ENCODE measurements at places on chromosomes 6 and 20. TPM values are rescaled to one million over a fixed set of nuclear protein-coding genes. Genes with fewer than 3 reads are reported as not detected.

SLC17A1 gene
- not detected for total RNA-seq

SAMD5 gene
- 3.3 TPM for total RNA-seq

ZNF341 gene
- total RNA-seq: 1.7 TPM

ANGPT4 gene
- 4.7 TPM for total RNA-seq
